ENCODE measurements at places on chromosomes 1 and 21.

- DNase-seq, result no peak
These were observed 6.0 kb downstream of the DLGAP3 start for GRCh38 chr1:34923490-34923889.

DNA sequence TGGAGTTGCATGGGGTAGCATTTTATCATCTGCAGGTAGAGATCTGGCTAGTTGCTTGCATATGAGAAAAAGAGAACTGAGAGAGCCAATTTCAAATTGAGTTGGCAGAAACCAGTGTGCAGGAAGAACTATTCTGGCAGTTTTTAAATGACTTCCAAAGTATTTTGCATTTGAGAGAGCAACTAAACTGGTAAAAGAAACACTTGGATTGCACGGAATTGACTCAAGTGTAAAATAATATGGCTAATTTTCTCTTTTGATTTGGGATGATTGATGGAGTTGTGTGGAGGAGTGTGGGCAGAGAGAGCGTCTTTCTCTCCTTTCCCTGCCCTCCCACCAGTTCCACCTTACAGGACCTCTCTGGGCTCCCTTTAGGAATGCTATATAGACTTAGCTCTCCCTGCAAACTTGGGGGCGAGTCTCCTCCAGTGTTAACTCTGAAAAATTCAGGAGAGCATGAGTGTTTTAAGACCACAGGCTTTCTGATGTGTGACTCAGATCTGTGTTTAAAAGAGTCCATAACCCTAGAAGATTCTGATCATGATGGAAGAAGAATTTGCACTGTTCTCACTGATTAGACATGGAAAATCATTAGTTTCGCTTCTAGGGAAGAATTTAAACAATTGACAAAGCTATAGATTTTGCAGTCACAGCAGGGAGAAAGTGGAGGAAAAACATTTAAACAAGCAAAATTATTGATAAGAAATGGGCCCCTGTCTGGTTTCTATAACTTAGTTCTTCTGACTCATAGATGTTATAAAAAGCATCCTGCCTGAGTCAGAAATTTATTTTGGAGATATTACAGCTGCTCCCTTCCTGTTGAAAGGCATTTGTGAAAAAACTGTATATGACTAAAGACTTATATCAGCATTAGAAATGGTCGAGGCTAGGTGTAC lies 24.9 kb upstream of the CTBS start:
- DNase-seq, result no peak

- no peak for DNase-seq
These were observed 98.8 kb downstream of the ST3GAL3 start for GRCh38 chr1:43806183-43806582.

DNA sequence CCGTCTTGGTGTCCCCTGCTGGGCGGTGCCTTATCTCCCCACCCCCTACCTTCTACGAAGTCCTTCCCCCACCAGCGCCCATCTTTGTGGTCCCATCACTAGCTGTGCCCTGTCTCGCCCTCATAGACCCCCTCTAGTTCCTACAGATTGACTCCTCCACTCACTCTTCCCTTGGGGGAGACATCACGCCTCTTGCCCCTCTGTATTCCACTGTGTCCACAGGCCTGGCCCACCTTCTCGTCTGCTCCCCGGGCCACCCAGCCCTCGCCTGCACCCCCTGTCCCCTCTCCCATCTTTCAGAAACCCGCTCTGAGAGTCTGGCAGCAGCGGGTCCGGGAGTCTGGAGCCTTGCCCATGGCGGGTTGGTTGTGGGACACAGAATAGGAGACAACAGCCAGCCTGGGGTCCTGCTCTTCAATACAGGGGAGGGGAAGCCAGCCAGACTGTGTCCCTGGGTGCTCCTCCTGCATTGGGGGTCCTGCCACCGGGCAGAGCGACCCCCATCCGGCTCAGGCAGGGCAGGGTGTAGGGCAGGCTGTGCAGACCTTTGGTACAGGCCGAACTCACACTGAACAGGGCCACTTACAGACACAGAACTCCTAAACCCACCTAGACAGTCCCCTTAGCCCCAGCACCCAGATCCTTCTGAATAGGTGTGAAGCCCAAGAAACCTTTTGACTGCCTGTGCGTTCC lies 1.1 kb downstream of the RNF187 start:
- no peak for DNase-seq

- DNase-seq, result no peak
These were observed 262.3 kb downstream of the FAF1 start for GRCh38 chr1:50697440-50698421.

- DNase-seq, result no peak
These were observed 13.9 kb downstream of the LEMD1 start for GRCh38 chr1:205407970-205408369.
